ENCODE measurements at places on chromosomes 2 and 18. TPM values are rescaled to one million over a fixed set of nuclear protein-coding genes. Genes with fewer than 3 reads are reported as not detected.

Gene AKAIN1
- not detected for total RNA-seq

- no peak for DNase-seq
Observed at GRCh38 chr2:73255007-73255644, 21.0 kb downstream of the CCT7 start.

GRCh38 chr2:71306762-71307161, 24.8 kb upstream of the ZNF638 start:
- DNase-seq, result no peak

DNA sequence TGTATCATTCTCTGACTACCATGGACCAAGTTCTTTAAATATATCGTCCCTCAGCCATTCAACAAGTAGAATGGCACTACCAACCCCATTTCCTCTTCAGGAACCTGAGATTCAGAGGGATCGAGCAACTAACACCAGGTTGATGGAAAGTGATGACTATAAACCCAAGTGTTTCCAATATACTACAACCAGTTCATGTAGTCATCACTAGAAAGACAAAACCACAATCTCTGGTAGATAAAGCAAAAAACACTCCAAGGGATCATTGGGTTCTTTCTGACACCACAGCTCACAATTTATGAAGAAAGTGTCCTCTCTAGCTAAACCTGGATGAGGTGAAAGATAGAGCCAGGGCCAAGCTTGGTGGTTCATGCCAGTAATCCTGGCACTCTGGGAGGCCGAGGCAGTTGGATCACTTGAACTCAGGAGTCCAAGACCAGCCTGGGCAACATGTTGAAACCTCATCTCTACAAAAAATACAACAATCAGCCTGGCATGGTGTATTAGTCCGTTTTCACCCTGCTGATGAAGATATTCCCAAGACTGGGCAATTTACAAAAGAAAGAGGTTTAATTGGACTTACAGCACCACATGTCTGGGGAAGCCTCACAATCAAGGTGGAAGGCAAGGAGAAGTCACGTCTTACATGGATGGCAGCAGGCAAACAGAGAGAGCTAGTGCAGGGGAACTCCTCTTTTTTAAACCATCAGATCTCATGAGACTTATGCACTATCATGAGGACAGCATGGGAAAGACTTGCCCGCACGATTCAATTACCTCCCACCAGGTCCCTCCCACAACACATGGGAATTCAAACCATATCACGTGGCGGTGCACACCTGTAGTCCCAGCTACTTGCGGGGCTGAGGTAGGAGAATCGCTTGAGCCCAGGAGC, 2.2 kb downstream of the CD226 start:
- no peak for DNase-seq

DNA sequence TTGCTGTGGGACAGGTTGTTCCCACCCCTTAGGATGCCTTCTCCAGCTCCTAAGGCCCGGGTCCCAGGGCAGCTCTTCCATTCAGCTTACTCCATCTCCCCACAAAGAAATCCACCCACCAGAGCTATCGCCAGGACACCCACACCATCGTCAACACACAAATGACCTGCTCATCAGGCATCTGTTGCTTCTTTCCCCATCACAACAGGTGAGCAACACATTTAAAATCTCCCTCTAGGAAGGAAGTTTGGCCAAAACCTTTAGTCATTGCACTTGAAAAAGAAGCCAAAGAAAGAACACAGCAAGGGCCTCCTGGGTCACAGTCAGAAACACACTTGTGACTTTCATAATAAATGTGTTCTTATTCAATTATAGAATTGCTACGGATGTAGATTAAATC, 289.0 kb downstream of the PIEZO2 start:
- no peak for DNase-seq

DNA sequence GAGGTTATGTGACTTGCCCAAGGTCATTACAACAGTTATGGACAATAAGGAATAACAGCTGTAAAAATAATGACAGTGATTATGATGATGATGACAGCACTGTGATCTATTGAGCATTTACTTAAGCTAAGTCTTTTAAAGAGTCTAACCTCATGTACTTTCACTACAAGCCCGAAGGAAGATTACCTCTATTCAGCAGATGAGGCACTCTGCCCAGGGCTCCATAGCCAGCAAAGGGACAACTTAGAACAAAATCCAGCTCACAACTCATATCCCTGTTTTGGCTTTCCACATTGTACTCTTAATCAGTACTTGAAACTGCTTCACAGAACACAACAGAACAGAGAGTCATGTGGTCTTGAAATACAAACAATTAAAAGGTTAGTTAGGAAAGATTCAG, 290.2 kb downstream of the ZNF385B start:
- DNase-seq, result no peak

GRCh38 chr2:69692424-69692823, 48.9 kb upstream of the AAK1 start:
- no peak for DNase-seq

DNA sequence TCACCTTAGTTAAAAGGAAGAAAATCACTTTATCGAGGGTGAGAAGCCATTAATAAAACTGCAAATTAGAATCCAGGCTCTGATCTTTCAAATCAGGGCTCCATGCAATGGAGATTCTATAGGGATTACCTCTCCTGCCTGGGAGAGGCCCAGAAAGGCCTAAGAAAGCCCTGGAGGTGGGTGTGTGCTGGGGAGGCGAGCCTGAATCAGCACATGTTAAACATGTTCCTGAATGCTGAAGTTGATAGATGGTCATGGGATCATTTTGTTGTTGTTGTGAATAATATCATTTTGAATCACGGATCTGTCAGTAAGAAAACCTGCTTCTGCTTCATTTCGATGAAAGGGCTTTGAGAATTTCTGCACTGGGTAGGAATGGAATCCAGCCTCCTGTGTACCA, 254.3 kb downstream of the ACKR3 start:
- no peak for DNase-seq

- peak; percentile 32 for DNase-seq
Observed at GRCh38 chr2:241003830-241004564, 5.6 kb downstream of the SNED1 start.

- peak; percentile 72 for DNase-seq
Observed at GRCh38 chr18:45920367-45920766, 46.8 kb downstream of the EPG5 start.

- DNase-seq, result no peak
Observed at GRCh38 chr18:47746615-47747014, 183.8 kb downstream of the SMAD2 start.

DNA sequence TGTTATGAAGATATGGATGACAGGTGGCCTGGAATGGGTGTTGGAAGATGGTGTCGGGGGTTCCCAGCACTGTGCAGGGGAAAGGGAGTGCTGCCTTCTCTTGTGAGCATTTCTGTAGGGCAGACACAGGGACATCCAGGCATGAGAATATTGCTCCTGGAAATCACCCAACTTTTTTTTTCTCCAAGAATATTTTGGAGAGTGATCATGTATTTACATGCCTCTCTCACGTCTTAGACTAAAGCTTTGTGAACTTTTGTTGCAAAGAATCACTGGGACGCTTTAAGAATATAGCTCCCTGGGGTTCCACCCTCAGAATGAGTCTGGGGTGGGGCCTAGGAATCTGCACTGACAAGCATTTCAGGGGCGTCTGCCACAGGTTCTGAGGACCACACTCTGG, 68.7 kb downstream of the VWA3B start:
- DNase-seq, result no peak

DNA sequence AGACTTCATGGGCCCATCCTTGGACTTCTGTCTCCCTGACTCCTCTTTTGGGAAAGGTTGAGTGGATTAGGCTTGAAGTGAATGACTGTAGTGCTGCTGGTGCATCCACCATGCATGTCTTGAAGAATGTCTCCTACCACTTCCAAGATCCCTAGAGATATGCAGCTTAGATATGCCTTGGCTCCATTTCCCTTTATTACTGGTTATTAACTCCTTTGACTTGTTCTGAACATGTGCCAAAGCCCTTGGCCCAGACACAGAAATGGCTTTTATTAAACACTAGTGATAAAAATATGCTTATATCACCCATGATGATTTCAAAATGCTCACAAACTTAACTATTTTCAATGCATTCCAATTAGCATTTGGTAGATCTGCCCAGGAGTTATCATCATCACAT, 90.0 kb upstream of the SLC14A2 start:
- DNase-seq, result no peak

DNA sequence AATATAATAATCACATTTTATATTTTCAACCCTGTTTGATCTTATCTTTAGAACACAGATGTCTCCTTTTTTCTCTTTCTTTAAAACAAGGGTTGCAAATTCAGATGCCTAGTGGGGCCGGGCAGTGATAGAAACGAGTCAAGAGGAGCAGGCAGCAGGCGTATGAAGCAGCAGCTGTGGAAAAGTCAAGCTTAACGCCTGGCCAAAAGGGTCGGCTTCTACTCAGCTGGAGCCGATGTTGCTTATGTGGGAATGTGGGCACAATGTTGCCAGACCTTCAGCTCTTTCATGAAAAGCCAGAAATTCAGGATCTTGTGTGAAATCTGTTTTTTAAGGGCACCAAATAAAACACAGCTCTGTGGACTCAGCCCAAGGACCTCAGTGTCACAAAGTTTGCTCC, 642.7 kb downstream of the ARHGAP15 start:
- no peak for DNase-seq

Data from right atrium auricular region (tissue), 2 donors.